ENCODE measurements at places on chromosomes 1 and 21.
A peak's percentile ranks its signal among the peaks of the same experiment; 100 is the strongest.

- no peak for DNase-seq
These were observed 8.8 kb upstream of the TENT5B start for GRCh38 chr1:27021354-27022031.

- DNase-seq, result no peak
These were observed 958 bp downstream of the NFYC start for GRCh38 chr1:40692429-40692895.

DNA sequence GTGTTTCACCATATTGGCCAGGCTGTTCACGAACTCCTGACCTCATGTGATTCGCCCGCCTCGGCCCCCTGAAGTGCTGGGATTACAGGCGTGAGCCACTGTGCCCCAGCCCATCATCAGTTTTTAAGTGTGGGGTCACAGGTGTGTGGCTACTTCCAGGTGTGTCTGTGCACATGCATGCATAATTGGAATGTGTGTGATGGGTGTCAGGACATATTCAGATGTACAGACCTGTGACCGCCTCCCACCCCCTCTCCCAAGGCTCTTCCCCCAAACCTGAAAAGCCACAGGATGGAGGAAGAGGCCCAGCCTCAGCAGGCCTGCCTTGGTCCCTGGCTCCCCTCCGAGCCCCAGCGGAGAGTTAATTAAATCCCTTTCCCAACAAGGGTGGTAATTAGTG is 37.3 kb upstream of the CSF3R start:
- DNase-seq, result no peak

GRCh38 chr1:216502528-216503162 is 79.4 kb upstream of the USH2A start:
- DNase-seq, result no peak

DNA sequence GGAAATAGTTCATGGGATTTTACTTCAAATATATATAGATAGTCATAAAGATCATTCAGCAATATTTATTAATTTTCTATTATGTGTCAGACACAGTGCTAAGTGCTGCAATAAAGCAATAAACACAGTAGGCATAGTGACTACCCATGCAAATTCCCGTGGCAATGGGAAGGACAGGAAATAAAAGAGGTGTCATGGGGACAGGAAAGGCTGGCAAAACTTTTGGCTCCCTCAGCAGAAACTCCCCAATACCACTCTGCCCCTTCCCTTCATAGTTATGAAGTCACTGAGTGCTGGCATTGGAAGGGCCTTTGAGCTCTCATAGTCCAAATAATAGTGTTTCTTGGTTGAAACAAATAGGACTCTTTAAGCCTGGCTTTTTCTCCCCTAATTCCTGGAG is 104.4 kb upstream of the DPT start:
- no peak for DNase-seq

DNA sequence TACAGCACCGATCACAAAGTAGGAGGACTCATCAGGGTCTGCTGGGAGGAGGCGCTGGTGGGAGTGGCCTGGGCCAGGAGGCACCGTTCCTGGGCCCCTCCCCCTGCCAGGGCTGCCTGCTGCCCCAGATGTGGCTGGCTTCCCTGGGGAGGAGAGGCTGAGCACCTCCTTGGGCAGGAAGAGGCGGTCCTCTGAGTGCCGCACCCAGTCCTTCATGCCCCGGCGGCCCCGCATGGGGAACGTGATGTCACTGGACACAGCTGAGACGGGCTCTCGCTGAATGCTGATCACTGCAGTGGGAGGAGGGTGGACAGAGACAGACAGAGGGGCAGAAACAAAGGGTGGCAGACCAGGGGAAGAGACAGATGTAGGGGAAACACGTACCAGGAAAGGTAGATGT is 24.8 kb downstream of the ADGRB2 start:
- no peak for DNase-seq

GRCh38 chr1:190540366-190540765 is 62.7 kb upstream of the BRINP3 start:
- DNase-seq, result no peak

GRCh38 chr1:111161843-111162487 is 21.9 kb downstream of the CEPT1 start:
- no peak for DNase-seq

GRCh38 chr1:95094923-95095322 is 22.2 kb upstream of the ALG14 start:
- DNase-seq, result no peak

DNA sequence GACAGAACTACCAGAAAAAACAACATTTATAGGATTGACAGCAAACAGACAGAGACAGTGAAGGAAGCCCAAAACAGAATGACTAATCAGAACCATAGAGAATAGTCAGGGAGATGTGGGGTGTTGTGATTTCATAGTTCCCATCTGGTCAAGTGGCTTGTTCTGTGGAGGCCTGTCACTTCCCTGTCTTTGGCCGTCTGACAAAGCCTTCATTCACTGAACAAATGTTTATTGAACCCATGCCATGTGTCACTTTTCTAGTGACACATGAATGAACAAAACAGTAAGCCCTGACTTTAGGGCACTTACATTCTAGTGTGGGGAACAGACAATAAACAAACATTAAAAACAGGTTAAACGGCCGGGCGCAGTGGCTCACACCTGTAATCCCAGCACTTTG is 3.2 kb upstream of the SRRM1 start:
- DNase-seq, result no peak

- DNase-seq, result no peak
These were observed 778 bp upstream of the MIXL1 start for GRCh38 chr1:226222686-226223085.

- no peak for DNase-seq
These were observed 52.3 kb downstream of the ITPKB start for GRCh38 chr1:226686440-226687425.

DNA sequence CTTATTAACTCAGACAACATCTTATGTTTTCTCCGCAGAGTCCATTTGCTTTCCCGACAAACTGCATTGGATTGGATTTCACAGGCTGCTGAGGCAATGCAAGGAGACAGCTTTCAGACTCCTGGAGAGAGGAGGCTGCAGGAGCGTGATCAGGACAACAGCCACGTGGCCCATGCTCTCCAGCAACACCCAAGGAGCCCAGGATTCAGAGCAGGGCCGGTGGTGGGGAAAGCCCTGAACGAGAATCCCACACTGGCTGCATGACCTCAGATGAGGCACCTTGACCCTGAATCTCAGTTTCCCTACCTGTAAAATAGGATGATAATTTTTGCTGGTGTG is 78.3 kb upstream of the NFASC start:
- DNase-seq, result no peak

DNA sequence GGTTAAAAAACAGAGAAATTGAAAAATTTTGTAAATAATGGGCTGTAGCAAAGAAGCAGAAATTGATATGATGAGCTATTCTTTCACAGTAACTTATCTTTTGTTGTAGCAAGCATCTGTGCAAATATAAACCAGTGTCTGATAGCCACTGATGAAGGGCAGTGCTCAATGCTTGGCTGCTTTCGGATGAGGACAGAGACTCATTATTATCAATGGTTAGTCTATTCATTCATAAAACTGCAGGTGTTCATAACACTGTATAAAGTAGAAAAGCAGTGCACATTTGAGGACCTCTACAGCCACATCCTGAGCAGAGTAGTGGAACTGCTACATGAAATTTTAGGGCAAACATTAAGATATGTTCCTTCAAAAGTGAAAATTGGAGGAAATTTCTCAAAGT is 107.2 kb downstream of the FAF1 start:
- no peak for DNase-seq

GRCh38 chr1:168287237-168287664 is 6.6 kb downstream of the TBX19 start:
- DNase-seq, result no peak

DNA sequence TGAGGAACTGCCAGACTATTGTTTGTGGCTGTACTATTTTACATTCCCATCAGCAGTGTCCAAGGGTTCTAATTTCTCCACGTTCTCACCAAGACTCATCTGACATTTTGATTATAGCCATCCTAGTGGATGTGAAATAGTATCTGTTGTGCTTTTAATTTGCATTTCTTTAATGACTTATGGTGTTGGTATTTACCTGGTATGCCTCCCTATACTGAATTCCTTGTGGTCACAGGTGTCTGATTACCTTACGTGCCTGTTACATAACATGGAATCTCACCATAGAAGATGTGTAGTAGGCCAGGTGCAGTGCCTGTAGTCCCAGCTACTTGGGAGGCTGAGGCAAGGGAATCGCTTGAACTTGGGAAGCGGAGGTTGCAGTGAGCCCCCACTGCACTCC is 13.5 kb downstream of the ZYG11A start:
- no peak for DNase-seq

DNA sequence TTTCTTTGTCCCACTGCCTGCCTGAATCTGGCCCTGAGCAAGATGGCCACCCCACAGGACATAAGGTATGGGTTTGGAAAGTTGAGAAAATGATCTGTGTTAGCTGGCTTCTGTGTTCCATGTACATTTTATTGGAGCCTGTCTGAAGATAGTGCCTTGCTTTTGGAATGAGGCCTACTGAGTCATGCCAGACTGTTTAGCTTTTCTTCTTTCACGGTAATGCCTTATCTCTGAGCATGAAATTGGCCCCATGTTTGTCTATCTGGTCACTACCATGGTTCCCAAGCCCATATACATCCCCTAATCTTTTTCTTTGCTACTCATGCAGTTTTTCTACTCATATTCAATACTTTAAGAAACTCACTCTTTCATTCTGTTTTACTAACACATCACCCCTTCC is 85.1 kb upstream of the LMO4 start:
- no peak for DNase-seq

DNA sequence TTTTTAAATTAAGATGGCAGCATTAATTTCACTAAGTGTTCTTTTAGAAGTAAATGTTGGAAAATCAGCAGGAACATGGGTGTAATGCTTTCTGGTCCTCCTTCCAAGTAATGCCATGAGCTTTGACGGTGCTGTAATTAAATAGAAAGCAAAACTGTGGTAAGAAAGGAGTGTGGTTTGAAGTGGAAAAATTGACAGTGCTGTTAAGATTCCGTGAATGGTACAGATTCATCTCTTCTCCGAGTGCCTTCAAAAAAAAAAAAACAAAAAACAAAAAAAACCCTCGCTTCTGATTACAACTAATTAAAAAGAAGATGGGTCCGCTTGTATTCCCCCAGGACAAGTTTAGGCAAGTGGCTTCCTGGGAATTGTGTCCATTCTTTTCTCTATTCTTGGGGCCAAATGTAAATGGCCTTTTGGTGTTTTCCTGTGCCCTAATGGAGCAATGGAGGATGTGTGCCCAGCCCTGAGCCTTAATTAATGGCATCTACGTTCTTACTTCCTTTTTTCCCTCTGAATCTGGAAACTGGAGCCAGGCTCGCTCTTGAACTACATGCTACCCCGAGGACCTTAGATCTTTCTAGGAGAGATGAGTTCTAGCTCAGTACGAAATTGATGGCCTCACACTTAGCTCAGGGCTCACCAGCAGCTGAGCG is 5.1 kb downstream of the LMO4 start:
- DNase-seq, result no peak

DNA sequence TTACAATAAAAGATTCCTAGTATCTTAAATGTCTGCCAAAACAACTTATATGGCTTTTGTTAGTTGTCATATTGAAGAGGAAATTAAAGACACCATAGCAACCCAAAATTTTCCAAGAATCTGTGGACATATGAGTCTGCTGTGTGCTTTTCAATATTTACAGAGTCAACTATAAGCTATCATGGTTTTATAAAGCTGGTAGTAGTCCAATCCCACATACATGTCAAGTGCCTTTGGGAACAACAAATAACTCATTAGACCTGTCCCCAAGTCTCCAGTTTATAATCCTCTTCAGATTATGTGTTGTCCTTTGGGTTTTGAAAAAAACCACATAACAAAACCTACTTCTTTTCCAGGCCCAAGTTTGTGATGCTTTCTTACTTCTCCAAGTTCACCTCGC is 293.8 kb upstream of the USP25 start:
- DNase-seq, result no peak

- no peak for DNase-seq
These were observed 30.1 kb downstream of the SLC1A7 start for GRCh38 chr1:53112271-53112774.

GRCh38 chr1:108049178-108049819 is 84.3 kb upstream of the VAV3 start:
- DNase-seq, result no peak

- no peak for DNase-seq
These were observed 59.0 kb downstream of the UBE2T start for GRCh38 chr1:202282596-202283283.

GRCh38 chr1:30834253-30834652 is 74.3 kb downstream of the SDC3 start:
- no peak for DNase-seq

DNA sequence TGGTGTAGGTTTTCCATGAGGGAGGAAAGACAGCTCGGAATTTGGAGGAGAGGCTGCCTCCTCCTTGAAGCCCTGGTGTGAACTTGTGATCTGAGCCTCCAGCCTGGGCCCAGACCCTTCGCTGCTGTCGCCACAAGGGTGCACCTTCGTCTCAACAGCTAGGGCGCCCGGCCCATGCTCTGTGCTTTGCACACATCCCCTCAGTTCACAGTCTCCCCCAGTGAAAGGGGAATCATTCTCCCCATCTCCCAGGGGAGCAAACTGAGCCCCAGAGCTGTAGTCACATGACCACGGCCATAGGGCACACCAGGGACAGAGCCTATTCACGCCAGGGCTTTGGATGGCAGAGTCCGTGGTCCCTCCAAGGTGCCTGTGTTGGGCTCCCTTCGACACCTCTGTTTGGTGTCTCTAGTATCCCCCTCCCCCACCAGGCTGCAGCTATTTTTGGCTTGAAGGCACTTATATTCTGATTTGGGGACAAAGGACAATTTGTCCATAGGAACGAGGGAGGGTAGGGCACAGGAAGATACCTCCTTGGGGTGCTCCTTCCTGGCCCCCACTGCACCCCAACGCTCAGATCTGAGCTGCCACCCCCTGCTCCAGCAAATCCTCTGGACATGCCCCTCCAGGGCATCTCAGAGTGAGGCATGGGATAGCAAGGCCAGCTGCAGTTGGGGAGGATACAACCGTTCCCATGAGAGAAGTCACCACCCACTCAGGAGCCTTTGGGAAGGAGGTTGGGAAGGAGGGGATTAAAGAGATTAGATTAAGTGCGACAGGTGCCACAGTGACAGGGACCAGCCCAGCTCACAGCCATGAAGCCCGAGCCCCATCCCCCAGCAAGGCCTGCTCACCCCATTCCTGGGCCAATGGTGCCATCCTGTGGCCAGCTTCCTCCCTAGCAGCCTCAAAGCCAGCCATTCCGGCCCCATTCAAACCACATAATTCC is 15.7 kb downstream of the MATN1 start:
- DNase-seq, result peak; percentile 21

DNA sequence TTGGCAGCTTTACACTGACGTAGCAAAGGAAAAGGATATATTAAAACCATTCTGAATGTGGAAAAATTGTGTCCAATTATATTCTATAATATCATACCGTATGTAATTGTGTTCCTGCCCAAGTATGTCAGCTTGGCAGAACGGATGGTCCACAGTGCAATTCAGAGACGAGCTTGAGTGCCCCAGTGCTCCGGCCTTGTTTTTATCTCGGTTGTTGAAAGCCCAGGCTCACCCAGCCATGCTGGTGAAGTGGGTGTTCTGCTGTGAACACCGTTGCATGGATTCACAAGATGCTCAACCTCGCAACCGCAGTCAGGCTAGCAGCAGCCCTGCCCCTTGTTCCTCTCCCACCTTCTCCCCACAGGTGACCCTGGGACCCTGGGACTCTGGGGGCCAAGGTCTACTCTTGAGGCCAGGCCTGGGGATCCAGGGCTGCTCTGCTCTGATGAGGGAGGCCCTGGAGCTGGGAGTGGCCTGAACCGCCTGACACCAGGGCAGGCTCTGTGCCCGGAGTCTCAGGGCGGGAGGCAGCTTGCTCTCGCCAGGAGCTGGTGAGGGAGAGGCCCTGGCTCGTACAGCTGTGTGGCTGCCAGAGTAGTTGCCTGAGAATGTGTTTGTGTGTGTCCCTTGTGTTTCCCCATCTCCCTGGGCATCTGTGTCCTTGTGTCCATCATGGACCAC is 11.2 kb downstream of the PTPRF start:
- no peak for DNase-seq

All from activated naive CD8-positive, alpha-beta T cell treated with anti-CD3 and anti-CD28 coated beads, Interleukin-2, amount 50 U/mL, for 16 hours (primary cell).